ENCODE measurements at places on chromosomes 12 and 14. TPM values are rescaled to one million over a fixed set of nuclear protein-coding genes. Genes with fewer than 3 reads are reported as not detected.

MSI1 gene
- total RNA-seq: 0.11 TPM

DNA sequence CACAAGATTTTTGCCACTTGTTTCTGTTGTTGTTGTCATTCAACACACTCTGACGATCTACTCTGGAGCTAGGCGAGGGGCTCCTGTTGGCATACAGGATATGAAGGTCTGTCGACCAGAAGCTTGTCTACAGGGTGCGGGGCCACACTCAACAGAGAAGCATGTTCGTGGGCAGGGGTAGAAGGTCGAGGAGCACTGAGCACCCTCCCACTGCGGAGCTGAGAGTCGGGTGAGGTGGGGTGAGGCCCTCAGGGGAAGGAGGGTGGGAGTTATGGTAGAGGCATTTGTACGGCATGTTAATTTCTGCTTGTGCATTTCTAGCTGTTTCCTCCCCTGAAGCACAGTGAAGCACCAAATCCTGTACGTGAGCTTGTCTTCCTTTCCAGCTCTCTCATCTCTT, 115.1 kb downstream of the PRMT8 start:
- peaks cover 6% of the 10 kb centered on the region for H3K27me3 ChIP-seq
- H3K4me1 ChIP-seq: peaks cover 10% of the 10 kb centered on the region
- no peak overlapping the region for H3K4me3 ChIP-seq
- H3K36me3 ChIP-seq: no peaks in the 10 kb centered on the region
- H3K27ac ChIP-seq: no peak overlapping the region

- H3K27ac ChIP-seq: no peak overlapping the region
- no peak for DNase-seq
- peaks cover 9% of the 10 kb centered on the region for H3K36me3 ChIP-seq
- no peak overlapping the region for H3K4me3 ChIP-seq
- peaks cover 13% of the 10 kb centered on the region for H3K4me1 ChIP-seq
- no peaks in the 10 kb centered on the region for H3K27me3 ChIP-seq
Measured at GRCh38 chr14:92637228-92637627, 111.2 kb downstream of the LGMN start.

FGF6 gene
- not detected for total RNA-seq

OTUB2 gene
- total RNA-seq: 0.52 TPM

GRCh38 chr14:85016496-85016895, 513.4 kb upstream of the FLRT2 start:
- H3K4me1 ChIP-seq: no peaks in the 10 kb centered on the region
- H3K4me3 ChIP-seq: no peak overlapping the region
- no peaks in the 10 kb centered on the region for H3K36me3 ChIP-seq

BIN2 gene
- total RNA-seq: 8.3 TPM
